ENCODE measurements at places on chromosomes 1 and 21.

DNA sequence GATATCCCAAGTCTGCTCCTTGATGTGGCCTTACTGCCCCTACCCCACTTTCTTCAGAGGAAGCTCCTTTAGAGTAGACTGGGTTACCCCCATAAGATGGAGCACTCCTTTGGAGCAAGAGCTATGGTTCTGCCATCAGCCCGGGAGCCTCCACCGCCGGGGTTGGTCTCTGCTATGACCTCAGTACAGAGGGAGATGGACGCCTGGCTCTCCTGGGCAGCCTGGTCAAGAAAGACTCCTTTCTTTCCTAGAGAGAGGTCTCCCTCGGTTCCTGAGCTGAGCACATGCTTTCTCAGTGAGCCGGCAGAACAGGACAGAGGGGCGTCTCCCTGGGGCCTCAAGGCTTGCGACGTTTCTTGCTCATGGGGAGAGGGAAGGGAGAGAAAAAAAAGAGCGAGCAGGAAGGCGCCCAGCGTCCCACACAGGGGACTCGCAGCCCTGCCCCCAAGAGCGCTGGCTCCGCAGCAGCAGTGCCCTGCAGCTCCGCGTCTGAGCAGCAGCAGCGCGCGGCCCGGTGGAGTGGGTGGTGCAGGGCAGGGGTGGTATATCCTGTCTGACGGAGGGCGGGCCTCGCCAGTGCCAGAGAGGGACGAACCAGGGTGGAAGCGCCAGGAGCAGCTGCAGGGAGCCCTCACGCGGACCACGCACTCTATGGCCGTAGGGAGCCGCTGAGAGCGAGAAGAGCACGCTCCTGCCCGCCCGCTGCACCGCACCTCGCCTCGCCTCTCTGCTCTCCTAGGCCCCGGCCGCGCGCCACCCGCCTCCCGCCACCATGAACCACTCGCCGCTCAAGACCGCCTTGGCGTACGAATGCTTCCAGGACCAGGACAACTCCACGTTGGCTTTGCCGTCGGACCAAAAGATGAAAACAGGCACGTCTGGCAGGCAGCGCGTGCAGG lies at the start of gene PKP1:
Gene PKP1 (plus strand): TSS at position 576 of the 899 bp plus-strand sequence. CDS start 197 bp downstream, at position 773.
- no peak for DNase-seq

GRCh38 chr1:150429805-150430204 lies 57.4 kb upstream of the TARS2 start:
- no peak for DNase-seq

- no peak for DNase-seq
Observed at GRCh38 chr1:50197216-50197615, 88.5 kb downstream of the ELAVL4 start.

DNA sequence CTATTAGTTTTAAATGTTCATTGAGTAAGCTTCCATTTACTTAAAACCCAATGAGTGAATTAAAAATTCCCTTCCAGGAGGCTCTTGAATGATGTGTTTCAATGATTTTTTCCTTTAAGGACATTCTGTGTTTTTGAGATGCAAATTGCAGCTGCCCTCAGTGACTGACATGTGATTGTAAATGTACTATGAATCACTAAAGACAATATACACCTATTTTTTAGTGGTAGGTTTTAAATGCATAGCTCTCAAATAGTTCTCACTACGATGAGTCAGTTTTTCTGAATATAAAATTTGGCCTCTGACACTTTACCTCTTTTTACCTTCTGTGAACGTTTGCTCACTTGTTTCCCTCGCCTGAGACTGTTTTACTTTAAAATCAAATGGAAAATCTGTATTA lies 204.7 kb downstream of the BARHL2 start:
- DNase-seq, result no peak

DNA sequence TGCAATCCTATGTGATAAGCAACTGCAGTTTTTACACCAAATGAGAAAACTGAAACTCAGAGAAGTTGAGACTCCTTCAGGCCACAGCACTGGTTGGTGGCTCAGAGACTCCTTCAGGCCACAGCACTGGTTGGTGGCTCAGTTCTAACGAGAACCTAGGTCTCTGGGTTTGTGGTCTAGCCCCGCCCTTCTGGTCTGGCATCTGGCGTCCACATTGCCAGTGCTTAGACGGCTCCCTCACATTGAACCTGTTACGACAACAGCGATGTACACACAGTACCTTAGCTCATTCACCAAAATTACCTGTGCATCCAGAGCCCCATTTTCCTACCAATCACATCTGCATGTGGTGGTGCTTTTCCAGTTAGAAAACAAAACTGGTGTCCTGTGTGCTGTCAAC lies 66.1 kb downstream of the NID1 start:
- DNase-seq, result no peak

DNA sequence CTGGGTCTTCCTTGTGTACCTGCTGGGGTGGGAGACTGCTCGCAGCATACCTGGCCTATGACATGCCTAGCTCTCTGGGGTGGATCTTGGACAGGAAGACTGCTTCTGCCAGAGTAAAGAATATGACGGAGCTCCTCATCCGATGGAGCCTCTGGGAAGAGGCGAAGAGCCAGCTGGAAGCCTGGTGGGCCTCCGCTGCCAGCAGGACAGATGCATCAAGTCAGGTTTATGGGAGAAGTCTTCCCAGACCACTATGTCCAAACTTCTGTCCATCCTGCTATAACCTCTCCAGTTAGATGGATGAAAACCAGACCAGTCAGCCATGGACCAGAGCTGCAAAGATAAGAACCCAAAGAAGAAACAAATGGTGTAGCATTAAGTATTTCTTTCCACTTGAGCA lies 27.7 kb upstream of the NGF start:
- no peak for DNase-seq

- peak; percentile 57 for DNase-seq
Observed at GRCh38 chr1:180311011-180311730, 81.1 kb downstream of the LHX4 start.

- no peak for DNase-seq
Observed at GRCh38 chr1:178581351-178582303, 68.7 kb downstream of the TEX35 start.

- peak; percentile 13 for DNase-seq
Observed at GRCh38 chr1:157170677-157171515, 32.7 kb upstream of the ETV3 start.

DNA sequence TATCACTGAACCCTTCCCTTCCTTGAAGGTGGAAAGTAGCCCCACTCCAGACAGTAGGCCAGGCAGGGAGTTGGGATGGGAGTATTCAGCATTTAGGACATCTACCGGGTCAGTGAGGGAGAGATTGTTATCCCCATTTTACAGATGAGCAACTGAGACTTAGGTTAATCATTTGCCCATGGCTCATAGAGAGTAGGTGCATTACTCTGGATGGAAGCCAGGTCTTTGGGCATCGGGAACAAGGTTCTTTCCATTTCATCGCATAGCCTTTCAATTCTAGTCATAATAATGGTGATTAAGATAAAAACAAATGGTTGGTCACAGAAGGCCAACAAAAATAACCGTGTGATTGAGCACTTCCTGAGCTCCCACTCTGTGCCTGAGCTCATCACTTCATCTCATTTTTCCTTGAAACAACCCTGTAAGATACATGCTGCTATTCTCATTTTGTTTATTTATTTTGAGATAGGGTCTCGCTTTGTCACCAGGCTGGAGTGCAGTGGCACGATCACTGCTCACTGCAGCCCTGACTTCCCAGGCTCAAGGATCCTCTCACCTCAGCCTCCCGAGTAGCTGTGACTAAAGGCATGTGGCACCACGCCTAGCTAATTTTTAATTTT lies 64.8 kb downstream of the NAV1 start:
- peak; percentile 89 for DNase-seq

- no peak for DNase-seq
Observed at GRCh38 chr1:61477301-61477700, 247.6 kb downstream of the TM2D1 start.

- no peak for DNase-seq
Observed at GRCh38 chr1:48761411-48761810, 15.3 kb downstream of the BEND5 start.

DNA sequence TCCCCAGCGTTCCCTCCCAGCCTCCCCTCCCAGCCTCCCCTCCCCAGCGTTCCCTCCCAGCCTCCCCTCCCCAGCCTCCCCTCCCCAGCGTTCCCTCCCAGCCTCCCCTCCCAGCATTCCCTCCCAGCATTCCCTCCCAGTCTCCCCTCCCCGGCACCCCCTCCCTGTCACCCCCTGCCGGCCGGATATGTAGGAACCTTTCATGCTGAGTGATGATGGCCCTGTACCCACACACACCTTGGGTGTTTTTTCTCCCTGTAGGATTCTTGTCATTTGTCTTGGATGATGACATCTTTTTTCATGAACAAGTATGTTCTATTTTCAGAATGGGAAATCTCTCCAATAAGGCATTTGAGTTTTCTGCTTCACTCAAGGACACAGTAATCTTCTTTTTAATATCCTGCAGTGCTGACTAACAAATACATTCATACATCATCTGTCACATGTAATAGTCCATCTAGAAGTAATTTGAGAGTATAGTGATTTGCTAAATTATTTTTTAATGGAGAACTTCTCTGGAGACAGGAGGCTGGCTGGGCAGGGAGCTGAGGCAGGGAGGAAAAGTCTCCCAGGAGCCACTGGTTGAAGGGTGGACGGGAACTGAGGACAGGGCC lies 19.5 kb downstream of the FTCD start:
- DNase-seq, result no peak

- no peak for DNase-seq
Observed at GRCh38 chr1:58310881-58311280, 235.6 kb downstream of the OMA1 start.

DNA sequence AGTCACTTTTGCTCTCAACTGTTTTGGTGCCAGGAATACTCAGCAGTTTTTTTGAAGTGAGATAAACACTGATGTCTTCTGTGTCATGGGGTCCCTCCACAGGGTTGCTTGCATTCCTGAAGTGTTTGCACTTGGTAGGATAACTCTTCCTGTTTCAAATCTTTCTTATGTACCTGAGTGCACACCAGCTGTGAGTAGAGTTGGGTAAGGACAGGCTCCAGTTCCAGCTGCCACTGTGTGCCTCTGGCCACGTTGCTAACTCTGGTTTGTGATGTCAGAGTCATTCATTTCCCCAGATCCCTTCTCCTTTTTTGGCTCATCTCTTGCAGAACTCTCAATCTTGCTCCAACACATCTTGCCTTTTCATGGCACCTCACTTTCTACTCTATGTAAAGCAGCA lies 356.3 kb upstream of the B3GALT2 start:
- DNase-seq, result no peak

GRCh38 chr1:30512914-30513265 lies 210.5 kb downstream of the MATN1 start:
- DNase-seq, result no peak

GRCh38 chr1:230002164-230002803 lies 64.8 kb upstream of the GALNT2 start:
- DNase-seq, result no peak

DNA sequence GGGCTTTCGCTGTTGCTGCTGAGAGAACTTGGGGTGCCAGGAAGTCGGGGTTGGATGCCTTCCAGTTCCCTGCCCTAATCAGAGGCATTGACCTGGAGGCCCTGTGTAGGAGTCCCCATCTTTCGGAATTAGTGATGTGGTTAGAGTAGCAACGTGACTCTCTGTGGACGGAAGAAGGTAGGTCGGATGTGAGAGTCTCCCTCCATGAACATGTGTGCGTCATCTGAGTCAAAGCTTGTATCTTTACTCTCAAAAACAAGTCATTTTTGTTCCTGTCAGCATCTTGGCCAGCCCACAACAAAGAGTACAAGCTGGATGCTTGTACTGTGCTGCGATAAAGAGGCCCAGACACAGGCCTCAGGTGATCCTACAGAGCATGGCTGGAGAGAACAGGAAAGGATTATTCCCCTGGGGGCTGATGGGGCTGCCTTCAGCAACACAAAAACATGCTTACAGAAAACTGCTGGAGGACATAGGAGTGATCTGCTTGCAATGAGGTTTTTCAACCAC lies 31.0 kb upstream of the IL10 start:
- no peak for DNase-seq

GRCh38 chr1:160471253-160471652 lies 51.8 kb downstream of the SLAMF6 start:
- DNase-seq, result no peak

GRCh38 chr1:171666114-171666769 lies 13.8 kb upstream of the MYOC start:
- no peak for DNase-seq

DNA sequence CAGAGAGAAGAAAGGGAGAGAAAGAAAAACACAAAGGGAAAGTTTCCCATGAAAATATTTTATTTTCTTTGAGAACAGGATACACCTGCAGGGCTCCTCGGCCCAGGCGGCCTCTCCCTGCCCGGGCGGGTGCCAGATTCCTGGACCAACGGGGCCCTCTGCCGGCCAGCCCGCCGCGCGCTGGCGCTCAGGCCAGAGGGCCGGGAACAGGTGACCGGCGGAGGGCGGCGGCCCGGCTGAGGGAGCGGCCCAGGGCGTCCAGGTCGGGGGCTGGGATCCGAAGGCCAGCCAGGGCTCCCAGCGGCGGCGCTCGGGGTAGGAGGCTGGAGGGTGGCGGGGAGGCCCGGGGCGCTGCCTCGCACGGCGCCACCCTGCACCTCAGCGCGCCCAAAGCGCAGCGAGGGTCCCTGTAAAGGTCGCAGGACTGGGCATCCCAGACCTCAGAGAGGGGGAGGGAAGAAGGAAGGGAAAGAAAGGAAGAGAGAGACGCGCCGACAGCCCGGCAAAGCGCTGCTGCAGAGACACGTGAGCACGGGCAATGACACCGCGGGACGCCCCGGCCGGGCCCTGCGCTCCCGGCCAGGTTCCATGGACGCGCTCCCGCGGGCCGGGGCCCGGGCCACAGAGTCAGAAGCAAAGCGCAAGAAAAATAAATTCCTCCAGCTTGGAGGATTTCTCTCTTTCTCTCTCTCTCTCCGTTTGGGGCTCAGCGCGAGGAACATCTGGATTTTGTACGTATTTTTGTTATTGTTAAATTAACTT lies 927 bp downstream of the WNT9A start:
- no peak for DNase-seq

Data from RCC 7860 (cell line).